GM23248 (cell line): ENCODE measurements at places on chromosomes 6 and 20. TPM values are rescaled to one million over a fixed set of nuclear protein-coding genes. Genes with fewer than 3 reads are reported as not detected.

GRCh38 chr6:11236076-11236750 lies 3.7 kb upstream of the NEDD9 start:
- no peak for DNase-seq

DNA sequence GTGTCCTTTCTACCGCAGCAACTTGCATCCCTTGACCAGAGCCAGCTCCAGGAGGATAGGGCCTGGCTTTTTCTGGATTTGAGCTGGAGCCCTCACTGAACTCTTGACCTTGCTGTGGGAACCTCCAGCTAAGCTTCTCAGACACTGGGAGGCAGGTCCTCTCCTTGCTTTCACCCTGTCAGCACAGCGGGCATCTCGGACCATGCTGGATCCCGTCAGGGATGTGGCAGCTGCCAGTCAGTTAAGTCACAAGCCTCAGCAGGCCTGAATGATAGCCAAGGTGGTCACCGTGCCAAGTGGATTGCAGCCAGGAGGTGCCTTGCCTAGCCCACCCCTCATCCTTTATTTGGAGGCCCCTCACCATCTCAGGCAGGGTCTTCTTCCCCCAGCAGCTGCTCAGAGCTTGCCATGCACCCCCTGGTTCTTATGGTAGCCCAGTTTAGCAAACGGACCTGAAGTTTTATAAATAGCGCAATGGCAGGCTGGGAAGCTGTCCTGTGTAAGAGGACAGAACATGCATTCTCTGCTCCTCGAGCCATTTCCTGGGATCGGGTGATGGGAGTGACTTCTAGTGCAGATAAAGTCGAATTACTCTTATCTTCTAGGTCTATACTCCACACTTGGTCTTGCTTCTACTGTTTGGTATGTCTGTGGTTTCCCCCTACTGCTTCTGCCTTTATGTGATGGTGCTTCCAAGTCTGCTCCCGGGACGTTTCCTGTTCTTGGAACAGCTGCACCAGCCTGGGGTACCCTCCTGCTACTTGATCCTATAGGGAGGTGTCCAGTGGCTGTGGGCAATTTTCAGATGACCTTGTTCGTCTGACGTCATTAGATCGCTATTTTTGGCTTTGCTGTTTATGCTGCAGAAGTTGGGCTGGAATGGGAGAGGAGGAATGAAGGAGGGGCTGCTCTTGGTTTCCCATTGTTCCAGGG lies 7.1 kb upstream of the MYLK2 start:
- peak; percentile 43 for DNase-seq

- DNase-seq, result no peak
Measured at GRCh38 chr20:17568045-17568788, 1.7 kb upstream of the DSTN start.

OTOR gene
- total RNA-seq, result not detected in 2 replicates

ELOVL2 gene
- 0.32 and 0.76 TPM in 2 replicates for total RNA-seq

DACT2 gene
- total RNA-seq, result not detected in 2 replicates

CST2 gene
- 0.63 and 5.6 TPM in 2 replicates for total RNA-seq

PHACTR2 gene
- total RNA-seq, result 39.0 and 41.9 TPM in 2 replicates
